ENCODE measurements at places on chromosomes 4 and X. TPM values are rescaled to one million over a fixed set of nuclear protein-coding genes. Genes with fewer than 3 reads are reported as not detected.

The PROM1 gene
- total RNA-seq, result not detected

DNA sequence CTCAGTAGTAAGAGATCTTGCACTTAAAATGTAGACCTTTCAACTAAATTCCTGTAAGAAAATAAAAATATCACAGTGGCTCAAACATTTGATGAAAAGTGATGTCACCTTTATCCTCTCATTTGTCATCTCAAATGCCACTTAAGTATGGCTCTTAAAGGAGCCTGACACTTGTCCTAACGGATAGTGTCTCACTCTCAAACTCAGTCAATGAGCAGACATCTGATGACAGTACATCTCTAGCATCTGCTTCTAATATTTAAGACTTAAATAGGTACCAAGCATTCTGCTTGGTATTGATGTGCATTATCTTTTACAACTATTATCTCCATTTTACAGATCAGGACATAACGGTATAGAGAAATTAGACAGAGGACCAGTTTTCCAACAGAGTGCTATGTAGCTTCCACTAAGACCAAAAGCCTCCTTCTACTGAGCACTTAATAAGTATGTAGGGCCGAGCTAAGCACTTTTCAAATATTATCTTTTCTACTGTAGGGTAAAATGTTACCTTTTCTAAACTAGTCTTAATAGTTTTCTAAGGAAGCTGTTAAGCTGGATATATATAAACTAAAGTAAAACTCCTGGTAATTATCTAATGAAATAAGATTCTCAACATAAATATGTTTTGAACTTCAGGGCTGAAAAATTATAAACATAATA, 110.2 kb downstream of the PDE5A start:
- DNase-seq, result no peak

- DNase-seq, result no peak
These were observed 102.5 kb downstream of the POLA1 start for GRCh38 chrX:24796204-24796603.

The SYAP1 gene
- total RNA-seq, result 16.8 TPM

- no peak for DNase-seq
These were observed 1919.8 kb upstream of the AGA start for GRCh38 chr4:179361978-179362486.

DNA sequence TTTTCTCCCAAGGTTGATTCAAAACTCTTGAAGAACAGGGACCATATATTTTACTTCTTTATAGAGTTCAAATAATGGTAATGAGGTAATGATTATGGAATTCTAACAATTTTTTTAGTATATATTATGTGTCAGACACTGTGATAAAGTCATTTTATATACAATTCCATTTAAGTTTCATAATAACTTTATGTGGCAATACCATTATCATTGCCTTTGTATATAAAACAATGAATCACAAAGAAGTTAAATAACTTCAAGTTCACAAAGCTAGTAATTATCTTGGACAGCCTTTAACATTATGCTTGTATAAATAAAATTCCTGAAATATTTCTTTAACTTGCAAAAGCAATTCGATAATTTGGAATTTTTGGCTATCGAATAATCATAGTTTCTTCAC, 20.6 kb downstream of the MAGEC1 start:
- no peak for DNase-seq

- DNase-seq, result no peak
These were observed 3.4 kb upstream of the ZCCHC18 start for GRCh38 chrX:104108955-104109354.

- no peak for DNase-seq
These were observed 35.8 kb downstream of the RFC1 start for GRCh38 chr4:39330353-39330752.

The PABPC5 gene
- not detected for total RNA-seq

- no peak for DNase-seq
These were observed 32.6 kb upstream of the CBR4 start for GRCh38 chr4:169042608-169043007.

- DNase-seq, result no peak
These were observed 241.1 kb upstream of the AGTR2 start for GRCh38 chrX:115929480-115929879.

DNA sequence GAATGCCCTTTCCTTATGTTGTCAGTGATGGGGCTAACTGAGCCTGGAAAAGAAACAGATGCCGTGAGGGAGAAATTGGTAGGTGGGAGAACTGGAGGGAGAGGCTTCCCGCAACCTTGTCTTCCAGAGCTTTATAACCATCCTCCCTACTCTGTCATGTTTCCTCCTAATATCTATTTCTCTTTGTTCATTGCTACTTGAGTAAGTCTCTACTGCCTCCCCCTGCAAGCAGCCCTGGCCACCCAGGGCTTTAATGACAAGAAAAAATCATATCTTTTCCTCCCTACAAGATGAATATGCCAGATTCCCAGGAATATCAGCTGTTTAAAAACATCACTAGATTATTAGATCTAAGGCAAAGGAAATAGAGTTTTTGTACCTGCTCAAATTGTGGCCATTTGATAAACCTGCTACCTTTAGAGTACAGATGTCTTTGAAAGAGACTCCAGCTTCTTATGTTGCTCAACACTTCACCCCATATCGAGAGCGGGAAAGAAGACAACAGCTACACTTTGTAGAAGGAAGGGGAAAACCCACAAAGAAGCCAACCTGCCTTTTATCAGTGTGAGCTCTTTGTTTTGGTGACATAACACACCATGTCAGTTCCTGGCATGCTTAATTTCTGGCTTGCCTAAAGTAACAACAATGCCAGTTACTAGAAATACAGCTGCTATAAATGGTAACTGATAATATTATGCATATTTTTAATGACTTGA, 186.6 kb upstream of the LEF1 start:
- no peak for DNase-seq

DNA sequence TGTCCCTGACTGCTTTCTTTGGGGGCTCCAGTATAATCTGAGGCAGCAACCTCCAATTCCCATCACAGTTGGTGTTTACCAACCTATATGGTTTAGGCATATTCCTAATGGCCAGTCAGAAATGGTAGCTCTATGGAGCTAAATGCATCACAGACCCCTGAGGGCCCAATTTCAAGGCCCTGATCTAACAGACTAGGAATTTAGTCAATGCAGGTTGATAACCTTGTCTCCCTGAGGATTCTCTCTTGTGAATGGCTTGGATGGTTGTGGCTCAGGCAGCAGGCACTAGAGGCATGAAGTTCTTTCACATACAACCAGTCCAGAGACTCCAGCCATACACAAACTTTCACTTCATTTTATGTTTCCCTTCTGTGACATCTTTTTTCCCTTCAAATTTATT, 59.4 kb downstream of the TMPRSS11F start:
- DNase-seq, result no peak

DNA sequence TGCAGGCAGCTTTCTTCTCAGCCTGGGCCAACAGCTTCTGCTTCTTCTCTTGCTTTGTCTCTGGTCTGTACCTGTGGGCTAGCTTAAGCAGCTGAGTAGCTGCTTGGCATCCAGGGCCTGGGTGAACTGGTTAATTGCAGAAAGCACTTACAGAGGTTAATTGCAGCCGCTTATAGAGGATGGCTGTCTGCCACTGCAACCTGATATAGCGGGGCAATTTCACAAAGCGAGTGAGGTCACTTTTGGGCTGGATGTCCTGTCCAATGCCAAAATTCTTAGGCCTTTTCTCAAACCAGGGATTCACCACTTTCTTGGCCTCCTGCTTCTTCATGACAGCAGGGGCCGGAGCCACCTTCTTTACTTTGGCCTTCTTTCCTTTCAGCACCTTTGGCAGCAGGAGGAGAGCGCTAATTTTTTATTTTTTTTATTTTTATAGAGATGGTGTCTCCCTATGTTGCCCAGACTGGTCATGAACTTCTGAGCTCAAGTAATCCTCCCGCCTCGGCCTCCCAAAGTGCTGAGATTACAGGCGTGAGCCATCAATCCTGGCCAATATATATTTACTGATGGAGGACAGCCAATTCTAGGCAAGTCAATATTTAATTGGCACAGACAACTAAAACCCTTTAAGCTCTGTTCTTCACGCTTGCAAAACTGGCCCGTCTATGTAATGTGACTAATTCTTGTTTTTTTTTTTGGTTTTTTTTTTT, 61.0 kb downstream of the ENOPH1 start:
- DNase-seq, result no peak

DNA sequence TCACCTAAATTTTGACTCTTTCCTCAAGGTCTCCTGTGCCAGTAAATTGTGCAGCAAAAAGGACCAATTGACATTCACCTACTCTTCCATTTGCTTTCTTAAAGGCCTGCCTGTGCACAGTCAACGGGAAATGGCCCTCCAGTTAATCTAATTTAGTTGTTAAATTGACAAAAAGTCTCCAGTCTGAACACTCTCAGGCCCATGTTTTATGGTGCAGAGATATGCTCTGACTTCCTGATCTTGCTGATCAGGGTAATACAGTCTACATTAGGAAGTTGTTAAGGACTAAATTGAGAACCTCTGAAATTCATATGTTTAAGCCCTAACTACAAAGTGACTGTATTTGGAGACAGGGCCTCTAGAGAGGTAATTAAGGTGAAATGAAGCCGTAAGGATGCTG, 133.6 kb upstream of the IL15 start:
- DNase-seq, result no peak

GRCh38 chr4:151173871-151174270, 74.4 kb downstream of the RPS3A start:
- no peak for DNase-seq

The IL1RAPL1 gene
- not detected for total RNA-seq

The ZNF185 gene
- 0.81 TPM for total RNA-seq

The STAP1 gene
- 50.3 TPM for total RNA-seq

- DNase-seq, result no peak
These were observed 89.4 kb downstream of the IRF2 start for GRCh38 chr4:184384810-184385557.

GRCh38 chr4:73142995-73143547, 73.6 kb upstream of the COX18 start:
- DNase-seq, result no peak

DNA sequence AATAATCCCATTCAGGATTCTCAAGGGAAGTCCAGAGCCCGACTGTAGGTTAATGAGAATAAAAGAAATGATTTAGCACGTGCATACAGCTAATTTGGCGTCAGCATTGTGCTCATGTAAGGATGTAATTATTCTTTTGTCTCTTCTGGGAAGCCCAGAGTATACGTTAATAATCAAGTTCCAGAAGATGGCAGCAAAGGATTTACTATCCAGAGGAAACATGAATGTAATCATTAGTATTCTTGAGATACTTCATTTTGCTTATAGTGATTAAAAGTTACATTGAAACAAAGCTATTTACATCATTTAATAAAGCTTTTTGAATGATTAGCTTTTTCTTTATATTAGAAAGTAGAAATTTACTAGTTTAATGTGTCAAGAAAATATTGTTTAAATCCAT, 27.1 kb upstream of the MAP9 start:
- DNase-seq, result no peak

DNA sequence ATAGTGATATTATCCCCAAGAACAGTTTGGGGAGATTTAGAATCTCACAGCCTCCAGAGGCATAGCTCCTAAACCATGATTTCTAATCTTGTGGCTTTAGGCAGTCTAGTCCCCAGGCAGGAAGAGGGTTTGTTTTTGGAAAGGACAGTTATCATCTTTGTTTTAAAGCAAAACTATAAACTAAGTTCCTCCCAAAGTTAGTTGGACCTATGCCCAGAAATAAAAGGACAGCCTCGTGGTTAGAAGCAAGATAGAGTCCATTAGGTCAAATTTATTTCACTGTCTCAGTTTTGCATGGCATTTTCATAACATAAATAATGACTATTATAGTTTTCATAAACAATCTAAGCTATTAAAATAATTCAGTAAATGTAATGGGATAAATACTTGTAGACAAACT, 120.5 kb downstream of the MAGEC2 start:
- DNase-seq, result no peak

The CCDC158 gene
- not detected for total RNA-seq

- DNase-seq, result no peak
These were observed 144.6 kb upstream of the SMARCAD1 start for GRCh38 chr4:94063084-94063483.

The RRH gene
- 0.59 TPM for total RNA-seq

DNA sequence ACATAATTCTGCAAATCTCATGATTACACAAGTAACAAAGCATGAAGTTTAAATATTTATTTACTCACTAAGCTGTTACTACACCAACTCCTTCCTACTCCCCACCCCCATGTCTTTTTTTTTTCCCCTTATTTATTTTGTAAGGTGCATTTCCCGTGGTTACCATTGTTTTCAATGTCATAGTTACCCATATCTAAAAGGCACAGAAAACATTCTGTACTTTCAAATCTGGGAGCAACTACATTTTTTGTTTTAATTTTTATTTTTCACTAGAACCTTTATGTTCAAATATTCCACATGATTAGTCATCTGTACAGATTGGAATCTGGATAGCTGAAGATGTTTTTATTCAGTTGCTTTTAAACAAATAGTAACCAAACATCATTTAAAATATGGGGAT, 62.8 kb downstream of the PPP3CA start:
- no peak for DNase-seq

DNA sequence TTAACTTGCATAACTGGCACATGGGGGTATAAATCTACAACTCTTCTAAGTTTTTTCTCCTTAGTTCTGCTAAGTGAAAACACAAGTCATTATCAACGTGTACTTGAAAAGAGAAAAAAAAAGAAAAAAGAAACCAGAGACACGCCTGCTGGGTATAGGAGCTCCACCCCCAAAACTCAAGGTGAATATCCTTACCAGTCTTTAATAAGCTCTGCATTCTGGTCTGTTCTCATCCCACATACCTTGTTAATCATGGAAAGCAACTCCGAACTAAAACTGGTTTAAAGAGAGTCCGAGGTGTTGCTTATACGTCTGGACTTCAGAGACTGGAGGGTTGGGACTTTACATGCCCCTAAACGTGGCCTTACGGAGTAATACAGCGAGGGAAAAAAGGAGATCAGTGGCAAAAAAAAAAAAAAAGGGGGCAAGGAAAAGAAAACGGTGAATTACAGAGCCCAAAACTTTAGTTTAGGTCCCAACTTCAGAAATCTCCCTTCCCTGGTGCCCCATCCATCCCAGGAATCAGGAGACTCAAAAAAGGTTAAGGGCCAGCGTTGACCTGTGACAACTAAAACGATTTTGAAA, 1.0 kb downstream of the PGRMC2 start:
- DNase-seq, result no peak

DNA sequence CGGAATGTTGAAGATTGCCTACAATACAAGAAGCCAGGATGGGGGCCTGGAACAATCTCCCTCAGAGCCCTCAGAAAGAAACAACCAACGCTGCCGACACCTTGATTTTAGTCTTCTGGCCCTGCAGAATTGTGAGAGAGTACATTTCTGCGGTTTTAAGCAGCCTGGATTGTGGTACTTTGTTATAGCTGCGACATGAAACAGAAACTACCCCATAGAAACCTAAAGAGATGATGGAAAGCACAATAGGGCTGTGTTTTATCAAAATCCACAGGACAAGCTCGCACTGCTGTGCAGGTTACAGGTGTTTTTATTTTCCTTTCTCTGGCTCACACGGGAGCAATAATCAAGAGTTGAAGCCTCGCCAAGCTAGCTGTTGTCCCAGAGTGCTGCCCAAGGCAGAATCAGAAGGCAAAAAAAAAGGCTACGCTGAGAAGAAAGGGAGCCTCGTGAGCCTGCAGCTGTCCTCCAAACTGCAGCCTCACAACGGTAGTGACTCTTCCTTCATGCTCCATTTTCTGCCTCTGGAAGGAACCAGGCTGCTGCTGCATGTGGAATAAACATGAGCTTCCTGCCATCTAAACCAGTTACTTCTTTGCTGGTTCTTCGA, 232.4 kb downstream of the LDB2 start:
- no peak for DNase-seq

The OTC gene
- total RNA-seq, result not detected

All from activated B cell treated with CpG ODN at 0.5 μM for 24 hours (primary cell).